Hematopoietic multipotent progenitor cell treated with erythropoietin and hydrocortisone succinate and interleukin-3 and kit ligand, for 4 days (in vitro differentiated cells): ENCODE measurements at places on chromosomes 11 and 22.

DNA sequence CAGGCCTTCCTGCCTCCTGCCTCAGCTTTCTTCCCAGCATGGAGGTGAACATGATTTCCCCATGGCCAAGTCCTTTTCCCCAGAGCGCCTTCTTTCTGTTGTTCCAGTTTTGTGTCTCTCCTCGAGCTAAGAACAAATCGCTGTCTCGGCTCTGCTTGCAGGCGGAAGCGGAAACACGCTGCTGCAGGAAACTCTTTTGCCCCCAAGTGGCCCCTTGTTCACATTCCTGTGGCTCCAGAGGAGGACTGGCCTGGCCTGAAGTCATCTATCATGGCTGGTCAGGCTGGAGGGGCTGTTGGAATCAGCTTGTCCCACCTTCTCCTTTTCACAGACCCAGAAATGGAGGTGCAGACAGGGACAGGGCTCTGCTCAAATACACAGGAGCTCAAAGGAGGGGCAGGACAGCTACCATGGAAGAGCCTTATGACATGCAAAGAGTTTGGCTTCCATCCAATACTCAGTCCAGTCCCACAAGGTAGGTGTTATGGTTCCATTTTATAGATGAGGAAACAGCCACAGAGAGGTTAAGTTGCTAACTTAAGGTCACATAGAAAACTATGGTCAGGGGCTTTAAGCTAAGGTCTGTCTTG, 182.2 kb upstream of the SYT13 start:
- peak; percentile 25 for DNase-seq

- no peak for DNase-seq
Measured at GRCh38 chr11:76764941-76765665, 18.1 kb upstream of the TSKU start.

DNA sequence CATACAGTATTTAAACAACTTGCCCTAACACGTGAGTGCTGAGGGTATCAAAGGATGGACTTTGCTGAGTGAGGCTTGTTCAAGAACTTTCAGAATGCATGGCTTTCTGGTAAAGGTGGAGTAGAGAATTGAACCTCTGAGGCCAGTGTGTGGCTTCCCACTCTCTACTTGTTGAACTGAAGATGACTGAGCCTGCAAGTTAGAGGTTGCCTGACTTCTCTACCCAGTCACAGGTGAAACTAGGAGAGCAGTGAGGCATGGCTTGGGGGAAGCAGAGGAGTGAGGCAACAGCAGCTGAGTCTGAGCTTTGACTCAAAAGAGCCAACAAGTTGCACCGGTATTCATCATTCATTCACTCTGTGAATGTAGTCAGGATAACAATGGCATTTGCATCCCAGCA, 256.4 kb upstream of the SESN3 start:
- no peak for DNase-seq

GRCh38 chr22:32556159-32556558, 81.5 kb downstream of the FBXO7 start:
- DNase-seq: no peak

DNA sequence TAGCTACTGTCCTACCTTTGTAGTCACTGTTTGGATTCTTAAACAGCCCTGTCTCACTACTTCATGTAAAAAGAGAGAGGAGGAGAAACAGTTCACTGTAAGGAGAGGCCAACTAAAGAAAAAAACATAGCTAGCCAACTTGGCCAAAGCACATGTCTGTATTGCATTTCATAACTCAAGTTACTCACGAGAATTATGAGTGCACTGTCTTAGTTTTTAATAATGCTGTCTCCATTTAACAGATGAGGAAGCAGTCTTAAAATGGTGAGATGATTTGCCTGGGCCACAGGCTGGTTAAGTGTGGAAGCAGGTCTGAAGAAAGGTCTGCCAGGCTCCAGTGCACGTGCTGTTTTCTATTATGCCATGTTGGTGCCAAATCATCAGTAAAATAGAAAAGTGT, 104.5 kb downstream of the UVRAG start:
- no peak for DNase-seq

DNA sequence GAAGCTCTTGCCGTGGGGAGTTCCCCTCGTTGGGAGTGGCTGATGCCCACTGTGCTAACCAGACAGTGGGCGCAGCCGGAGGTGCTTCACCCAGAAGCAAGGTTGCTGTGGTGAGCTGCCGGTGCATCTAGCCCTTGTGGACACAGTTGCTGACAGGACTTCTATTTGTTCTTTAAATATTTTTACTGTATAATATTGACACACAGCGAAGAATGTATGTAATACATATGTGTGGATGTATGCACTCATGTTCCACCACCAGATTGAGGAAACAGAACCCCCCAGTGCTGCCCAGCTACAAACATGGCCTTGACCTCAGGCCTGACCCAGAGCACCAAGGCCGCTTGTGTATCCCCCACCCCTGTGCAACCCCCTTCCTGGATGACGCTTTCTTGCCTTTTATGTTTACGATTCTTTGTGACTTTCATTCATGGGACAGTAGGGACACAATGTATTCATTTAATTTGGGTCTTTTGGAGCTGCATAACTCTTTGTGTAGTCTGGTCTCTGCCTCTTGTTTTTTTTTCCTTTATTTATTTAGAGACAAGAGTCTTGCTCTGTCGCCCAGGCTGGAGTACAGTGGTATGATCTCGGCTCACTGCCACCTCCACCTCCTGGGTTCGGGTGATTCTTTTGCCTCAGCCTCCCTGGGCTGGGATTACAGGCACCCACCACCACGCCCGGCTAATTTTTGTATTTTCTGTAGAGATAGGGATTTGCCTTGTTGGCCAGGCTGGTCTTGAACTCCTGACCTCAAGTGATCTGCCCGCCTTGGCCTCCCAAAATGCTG, 132.6 kb downstream of the TBC1D22A start:
- DNase-seq: no peak

GRCh38 chr22:40567106-40567505, 69.4 kb downstream of the MRTFA start:
- no peak for DNase-seq

DNA sequence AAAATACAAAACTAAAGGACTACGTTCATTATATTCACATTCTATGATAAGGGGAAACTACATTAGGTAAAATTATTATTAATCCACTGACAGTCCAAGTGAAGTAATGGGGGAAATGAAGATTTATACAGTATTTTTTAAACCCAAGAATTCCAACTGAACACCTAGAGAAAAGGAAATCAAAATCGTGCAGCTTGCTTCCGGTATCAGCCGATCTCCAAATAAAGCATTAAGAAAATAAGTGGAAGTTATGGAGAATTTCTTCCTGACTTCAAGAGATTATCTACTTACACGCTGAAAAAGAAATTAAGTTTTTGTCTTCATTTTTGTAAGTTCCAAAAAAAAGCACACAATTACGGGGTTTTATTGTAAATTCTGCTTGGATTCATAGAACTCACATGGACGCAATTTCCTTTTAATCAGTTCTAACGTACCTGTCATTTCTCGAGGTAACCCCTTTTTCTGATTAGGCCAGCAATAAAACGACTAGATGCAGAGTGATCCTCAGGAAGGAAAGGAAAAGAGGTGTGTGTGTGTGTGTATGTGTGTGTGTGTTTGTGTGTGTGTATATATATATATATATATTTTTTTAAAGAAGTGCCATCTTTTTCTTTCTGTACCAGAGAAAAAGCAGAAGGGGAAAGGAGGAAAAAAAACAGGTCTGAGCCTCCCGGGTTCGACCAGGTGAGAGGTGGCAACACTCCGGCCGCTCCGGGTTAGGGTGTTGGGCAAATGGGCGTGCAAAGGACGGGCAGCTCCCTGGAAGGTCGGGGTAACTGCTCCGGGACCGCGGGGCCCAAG, 1.1 kb downstream of the ZBTB44 start:
- DNase-seq: peak; percentile 34

DNA sequence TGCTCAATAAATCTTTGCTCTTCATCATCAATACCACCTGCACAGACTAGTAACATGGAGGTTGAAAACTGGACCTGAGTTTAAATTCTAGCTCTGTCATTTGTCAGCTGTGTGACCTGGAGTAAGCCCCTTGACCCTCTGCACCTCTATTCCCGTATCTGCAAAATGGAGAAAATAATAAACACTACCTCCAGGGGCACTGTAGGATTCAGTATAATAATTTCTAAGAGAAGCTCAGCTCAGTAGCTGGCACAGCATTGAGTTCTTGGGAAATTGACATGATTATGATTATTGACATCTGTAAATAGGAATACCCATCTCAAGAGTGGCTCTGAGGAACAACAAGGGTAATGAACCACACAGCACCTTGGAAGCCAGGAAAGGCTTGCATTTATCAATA, 78.4 kb downstream of the MN1 start:
- peak; percentile 44 for DNase-seq

DNA sequence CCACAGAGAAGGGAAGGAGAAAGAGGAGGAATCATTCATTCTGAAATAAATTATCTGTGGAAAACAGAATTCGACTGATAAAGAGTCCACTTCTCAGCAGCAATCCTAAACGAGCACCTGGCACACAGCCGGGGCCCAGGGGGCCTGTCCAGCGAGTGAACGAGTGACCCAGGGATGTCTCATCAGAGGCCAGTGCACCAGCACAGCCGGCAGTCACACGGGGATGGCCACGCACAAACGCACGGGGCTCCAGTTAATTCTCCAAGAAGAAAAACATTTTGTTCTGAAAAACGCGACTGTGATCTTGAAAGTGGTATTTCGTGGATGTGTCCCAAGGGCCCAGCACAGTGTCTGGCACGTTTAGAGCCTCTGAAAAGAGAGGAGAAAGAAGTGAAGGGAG, 154.6 kb downstream of the BRD1 start:
- DNase-seq: no peak

DNA sequence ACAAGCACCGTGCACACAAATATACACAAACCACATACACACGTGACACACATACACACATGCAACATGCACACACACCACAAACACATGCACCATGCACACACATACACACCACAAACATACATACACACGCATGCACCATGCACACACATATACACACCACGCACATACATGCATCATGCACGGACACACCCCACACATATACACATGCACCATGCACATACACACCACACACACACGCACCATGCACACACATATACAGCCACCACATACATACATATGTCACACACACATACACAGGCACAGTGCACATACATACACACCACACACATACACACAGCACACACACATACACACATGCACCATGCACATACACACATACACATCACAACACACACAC, 12.7 kb upstream of the B4GALNT4 start:
- no peak for DNase-seq

- DNase-seq: no peak
Measured at GRCh38 chr11:35459489-35459888, 40.1 kb upstream of the SLC1A2 start.

GRCh38 chr22:42287174-42287890, 16.9 kb upstream of the TCF20 start:
- peak; percentile 31 for DNase-seq

DNA sequence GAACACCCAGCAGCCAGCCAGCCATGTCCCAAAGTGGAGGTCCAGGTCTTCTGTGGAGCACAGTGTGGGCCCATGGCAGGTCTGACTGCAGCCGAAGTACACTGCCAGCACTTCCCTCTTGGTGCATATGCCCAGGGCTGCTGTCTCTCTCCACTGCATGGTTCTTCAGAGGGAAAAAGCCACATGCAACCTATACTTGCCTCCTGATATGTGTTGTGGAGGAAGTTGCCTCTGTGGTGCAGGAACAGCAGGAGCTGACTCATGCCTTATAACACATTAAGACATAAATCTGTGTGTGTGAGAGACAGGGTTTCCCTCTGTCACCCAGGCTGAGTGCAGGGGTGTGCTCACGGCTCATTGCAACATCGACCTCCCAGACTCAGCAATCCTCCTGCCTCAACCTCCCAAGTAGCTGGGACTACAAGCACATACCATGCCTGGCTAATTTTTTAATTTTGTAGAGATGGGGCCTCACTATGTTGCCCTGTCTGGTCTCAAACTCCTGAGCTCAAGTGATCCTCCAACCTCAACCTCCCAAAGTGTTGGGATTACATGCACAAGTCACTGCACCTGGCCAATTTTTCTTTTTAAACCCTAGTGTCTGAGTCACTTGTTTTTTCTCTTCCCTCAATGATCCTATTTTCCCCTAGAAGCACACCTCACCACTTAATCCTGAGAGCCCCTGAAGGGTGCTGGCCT, 98.8 kb downstream of the MPPED2 start:
- DNase-seq: peak; percentile 82

- DNase-seq: no peak
Measured at GRCh38 chr11:100735949-100736675, 49.0 kb downstream of the ARHGAP42 start.

DNA sequence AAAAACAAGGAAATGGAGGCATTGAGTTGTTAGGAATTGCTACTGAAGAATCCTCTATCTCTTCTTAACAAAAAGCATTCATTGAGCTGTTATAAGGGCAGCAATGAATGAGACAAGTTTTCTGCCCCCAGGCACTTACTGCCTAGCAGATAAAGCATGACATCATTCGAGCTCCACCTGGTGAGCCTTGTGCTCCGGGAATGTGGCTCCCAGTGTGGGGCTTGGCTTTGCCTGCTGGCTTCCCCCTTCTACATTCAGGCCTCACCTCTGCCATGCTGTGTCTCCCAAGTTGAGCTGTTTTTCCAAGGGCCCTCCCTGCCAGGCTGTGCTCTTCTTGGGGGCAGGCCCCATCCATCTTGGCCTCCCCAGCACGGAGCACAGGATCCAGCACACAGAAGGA, 56.9 kb upstream of the EIF3D start:
- no peak for DNase-seq

- peak; percentile 97 for DNase-seq
Measured at GRCh38 chr11:3837793-3838192, 3.0 kb downstream of the RHOG start.

DNA sequence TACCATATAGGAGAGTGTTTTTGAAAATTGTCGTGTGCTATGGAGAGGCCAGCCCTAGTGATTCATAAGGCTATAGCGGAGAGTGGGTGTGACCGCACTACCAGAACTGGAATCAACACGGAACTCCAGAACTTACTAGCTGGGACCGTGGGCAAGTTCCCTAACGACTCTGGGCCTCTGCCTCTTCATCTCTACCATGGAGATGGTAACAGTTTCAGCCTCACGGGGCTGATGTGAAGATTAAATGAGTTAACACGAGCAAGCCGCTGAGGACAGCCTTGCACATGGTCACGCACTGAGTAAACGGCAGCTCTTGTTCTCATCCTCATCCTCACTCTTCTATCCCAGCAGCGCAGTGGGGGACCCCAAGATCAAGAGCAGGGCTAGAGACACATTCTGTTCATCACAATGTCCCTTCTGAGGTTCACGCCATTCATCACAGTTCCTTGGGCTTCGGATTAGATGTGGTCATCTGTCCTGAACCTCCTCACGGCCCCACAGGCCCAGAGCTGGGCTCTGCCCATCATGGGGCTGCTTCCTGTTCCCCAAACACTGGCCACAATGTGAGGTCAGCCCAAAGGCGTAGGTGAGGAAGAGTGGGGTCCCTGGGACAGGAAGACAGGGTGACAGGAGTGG, 47.2 kb upstream of the CD5 start:
- DNase-seq: no peak
